ENCODE measurements at places on chromosomes 13 and 19.
A peak's percentile ranks its signal among the peaks of the same experiment; 100 is the strongest.

DNA sequence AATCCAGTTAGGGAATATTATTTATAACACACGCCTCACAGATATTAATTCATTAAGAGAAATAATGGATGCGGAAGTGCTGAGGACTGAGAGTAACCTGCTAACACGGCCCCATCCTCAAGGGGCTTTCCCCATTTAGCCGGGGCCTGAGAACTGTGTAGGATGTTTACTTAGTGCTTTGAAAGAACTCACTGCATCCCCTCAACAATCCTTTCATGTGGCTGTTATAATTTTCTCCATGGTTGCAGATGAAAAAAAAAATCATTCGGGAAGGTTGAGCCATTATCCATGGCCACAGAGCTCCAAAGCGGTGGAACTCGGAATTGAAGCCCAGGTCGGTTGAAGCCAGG is 98.2 kb downstream of the ING1 start:
- no peak for DNase-seq

- no peak for DNase-seq
These were observed 208.6 kb downstream of the URI1 start for GRCh38 chr19:30150626-30151025.

DNA sequence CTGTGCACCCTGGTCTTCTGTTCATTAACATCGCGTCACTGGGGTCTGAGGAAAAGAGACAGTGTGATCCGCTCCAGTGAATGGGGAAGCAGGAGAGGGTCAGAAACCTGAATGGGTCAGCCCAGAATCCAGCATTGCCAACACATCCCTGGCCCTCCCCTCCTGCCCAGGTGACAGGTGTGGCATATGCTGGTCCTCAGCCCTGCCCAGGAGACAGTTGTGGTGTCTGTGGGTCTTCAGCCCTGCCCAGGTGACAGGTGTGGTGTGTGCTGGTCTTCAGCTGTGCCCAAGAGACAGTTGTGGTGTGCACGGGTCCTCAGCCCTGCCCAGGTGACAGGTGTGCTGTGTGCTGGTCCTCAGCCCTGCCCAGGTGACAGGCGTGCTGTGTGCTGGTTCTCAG is 8.0 kb downstream of the TFDP1 start:
- peak; percentile 13 for DNase-seq

DNA sequence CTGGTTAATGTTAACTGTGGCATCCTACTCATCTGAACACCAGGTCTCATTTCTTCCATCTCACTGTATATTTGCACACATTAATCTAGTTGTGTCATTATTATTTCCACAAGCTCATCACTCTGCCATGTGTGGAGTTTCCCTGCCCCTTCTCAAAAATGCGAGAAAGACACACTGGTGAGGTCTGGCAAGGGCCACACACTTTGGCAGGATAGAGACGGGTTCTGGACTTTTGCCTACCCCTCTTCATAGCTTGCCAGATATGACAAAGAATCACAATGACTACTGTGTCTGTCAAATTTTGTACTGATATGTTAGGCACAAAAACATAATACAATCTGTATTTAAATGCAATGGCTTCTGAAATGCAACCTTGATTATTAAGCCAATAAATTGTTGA is 12.9 kb downstream of the GPR12 start:
- no peak for DNase-seq

- DNase-seq, result peak; percentile 1
These were observed 310.8 kb downstream of the SLC7A1 start for GRCh38 chr13:29284726-29285125.

DNA sequence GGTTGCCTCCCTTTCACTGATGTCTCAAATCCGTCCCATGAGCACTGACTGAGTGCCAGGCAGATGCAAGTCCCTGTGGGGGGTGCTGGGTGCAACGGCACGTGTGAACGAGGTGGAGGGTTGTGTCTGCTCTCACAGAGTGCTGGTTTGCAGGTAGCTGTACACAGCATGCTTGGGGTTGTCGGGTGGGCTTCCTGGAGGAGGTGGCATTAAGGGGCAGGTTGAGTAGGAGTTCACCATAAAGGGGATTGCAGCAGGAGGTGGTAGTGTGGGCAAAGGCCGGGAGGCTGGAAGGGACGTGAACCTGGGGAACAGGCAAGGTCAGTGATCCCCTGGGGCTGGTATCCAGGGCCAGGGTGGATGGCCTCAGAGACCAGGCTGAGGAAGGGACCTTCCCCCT is 17.2 kb downstream of the COLGALT1 start:
- DNase-seq, result no peak

DNA sequence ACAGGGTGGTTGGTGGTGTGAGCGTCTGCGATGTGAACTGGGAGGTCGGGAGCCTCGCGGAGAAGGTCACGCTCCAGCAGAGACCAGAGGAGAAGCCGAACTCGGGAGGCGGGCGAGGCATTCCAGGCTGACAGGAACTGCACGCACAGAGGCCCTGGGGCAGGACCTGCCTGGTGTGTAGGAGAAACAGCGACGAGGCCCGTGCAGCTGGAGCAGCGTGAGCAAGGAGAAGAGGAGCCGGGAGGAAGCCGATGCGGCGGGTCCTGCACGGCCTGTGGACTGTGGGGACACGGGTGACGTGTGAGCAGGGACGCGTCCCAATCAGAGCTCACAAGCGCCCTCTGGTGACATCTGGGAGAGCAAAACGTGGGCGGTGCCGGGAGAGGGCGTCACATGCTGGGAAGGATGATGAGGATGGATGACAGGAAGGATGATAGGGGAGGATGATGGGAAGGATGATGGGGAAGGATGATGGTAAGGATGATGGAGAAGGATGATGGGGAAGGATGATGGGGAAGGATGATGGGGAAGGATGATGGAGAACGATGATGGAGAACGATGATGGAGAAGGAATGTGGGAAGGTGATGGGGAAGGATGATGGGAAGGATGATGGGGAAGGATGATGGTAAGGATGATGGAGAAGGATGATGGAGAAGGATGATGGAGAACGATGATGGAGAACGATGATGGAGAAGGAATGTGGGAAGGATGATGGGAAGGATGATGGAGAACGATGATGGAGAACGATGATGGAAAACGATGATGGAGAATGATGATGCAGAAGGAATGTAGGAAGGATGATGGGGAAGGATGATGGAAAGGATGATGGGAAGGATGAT is 16.1 kb upstream of the MADCAM1 start:
- peak; percentile 39 for DNase-seq

- no peak for DNase-seq
These were observed 18.8 kb downstream of the TMEM143 start for GRCh38 chr19:48344892-48345291.

DNA sequence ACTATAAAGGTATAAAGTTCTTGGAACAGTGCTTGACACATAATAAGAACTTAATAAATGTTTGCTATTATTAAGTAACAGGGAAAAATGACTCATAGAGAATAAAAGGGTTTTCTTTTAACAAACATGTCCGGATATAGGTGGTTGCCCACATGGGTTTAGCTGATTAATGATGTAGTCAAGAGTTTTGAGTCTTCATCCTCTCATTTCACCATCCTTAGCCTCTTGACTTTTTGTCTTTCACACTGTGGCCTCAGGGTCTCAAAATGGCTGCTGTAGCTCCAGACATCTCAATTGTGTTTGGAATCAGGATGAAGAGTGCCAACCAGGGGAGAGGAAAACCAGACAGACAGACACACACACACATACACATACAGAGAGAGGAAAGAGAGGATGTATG is 97.9 kb downstream of the HSPH1 start:
- no peak for DNase-seq

DNA sequence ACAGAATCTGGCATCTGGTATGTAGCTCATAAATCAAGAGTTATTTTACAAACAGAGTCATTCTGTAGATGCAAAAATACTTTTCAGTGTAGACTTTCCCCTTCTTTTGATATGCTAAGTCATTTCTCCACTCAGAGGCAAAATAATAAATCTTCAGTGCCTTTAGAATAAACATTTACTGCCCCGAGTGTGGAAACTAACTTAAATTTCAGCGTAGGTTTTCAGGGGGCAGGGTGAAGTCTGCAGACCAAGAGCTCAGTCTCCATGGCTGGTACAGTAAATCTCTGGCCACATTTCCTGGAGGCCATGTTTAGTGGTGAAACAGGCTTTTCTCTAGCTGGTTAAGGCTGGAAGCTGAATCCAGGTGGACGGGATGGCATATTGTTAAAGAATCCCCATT is 13.1 kb upstream of the ADPRHL1 start:
- DNase-seq, result no peak

- DNase-seq, result no peak
These were observed 2.4 kb downstream of the LNX2 start for GRCh38 chr13:27617881-27618321.

DNA sequence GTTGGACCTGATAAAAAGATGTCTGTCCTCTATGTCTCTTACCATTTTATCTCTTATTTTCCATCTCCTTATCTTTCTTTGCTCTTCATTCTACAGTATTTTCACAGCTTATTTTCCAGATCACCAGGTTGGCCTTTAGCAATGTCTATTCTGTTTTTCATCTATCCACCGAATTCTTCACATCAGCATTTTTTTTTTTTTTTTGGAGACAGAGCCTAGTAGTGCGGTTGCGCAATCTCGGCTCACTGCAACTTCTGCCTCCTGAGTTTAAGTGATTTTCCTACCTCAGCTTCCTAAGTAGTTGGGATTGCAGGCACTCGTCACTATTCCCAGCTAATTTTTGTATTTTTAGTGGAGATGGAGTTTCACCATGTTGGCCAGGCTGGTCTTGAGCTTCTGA is 49.0 kb downstream of the DNAJC15 start:
- DNase-seq, result peak; percentile 27

DNA sequence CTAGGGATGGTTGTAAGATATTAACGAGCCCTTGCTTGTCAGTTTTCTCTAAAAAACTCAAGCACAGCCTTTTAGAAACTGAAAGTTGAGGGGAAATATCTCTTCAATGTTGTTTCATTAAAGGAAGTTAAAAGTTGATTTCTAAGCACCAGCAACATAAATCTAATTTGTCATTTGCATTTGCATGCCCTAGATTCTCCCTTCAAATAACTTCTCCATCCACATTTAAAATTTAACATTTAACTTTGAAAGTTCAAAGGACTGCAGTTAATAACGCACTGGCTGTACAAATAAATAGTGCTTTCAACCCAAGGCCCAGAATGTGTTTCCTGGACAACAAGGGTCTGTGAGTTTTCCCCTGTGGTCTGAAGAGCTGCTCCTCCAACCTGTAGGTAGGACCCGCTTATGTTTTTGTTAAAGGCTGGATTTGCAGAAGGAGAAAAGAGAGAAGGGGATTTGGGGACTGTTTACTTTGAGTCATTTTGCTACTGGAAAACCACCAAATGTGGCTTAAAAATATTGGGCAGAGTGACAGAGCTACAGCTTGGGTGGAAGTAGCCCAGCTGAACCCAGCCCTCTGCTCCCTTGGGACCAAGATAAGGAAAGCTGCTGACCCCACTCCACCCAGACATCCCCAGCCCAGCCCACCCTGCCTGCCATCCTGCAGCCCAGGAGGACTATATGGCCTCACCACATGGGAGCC is 39.8 kb downstream of the TNFRSF19 start:
- peak; percentile 40 for DNase-seq

DNA sequence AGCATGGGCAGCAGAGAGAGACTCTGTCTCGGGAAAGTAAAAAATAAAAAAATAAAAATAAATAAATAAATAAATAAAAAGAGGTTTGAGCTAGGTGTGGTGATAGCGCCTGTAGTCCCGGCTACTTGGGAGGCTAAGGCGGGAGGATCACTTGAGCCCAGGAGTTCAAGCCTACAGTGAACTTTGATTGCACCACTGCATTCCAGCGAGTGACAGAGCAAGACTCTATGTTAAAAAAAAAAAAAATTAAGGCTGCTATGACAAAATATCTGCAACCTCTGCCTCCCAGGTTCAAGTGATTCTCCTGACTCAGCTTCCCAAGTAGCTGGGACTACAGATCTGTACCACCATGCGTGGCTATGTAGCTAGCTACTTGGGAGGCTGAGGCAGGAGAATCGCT is 3.2 kb upstream of the DENND1C start:
- no peak for DNase-seq

DNA sequence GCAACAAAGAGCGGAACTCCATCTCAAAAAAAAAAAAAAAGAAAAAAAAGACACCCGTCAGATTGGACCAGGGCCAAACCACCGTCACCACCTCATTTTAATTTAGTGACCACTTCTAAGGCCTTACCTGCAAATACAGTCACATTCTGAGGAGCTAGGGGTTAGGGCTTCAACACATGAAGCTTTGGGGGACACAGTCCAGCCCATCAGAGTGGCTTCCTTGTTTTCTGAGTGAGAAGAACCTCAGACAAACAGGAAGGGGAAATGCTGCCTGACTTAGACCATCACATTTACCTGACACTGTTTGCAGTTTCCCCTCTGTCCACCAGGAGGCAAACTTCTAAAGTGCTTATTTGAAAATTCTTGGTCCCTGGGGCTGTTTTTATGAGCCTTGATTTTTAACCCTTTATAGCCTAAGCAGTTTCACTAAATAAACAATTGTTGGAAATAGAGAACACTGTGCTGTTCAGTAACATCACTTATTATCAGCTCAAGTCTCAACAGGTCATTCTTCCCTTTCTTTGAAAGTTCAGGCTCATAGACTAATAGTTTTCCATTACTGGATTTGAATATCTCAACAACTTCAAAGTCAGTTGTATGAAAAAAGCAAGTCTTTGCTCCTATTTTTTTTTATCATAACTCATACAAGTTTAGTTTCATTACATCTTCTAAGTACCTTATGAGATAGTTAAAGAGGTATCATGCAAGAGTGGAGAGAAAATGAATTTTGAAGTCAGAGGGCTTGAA is 74.9 kb upstream of the WASF3 start:
- DNase-seq, result peak; percentile 73

- no peak for DNase-seq
These were observed 189.3 kb upstream of the SPRY2 start for GRCh38 chr13:80530191-80530590.

DNA sequence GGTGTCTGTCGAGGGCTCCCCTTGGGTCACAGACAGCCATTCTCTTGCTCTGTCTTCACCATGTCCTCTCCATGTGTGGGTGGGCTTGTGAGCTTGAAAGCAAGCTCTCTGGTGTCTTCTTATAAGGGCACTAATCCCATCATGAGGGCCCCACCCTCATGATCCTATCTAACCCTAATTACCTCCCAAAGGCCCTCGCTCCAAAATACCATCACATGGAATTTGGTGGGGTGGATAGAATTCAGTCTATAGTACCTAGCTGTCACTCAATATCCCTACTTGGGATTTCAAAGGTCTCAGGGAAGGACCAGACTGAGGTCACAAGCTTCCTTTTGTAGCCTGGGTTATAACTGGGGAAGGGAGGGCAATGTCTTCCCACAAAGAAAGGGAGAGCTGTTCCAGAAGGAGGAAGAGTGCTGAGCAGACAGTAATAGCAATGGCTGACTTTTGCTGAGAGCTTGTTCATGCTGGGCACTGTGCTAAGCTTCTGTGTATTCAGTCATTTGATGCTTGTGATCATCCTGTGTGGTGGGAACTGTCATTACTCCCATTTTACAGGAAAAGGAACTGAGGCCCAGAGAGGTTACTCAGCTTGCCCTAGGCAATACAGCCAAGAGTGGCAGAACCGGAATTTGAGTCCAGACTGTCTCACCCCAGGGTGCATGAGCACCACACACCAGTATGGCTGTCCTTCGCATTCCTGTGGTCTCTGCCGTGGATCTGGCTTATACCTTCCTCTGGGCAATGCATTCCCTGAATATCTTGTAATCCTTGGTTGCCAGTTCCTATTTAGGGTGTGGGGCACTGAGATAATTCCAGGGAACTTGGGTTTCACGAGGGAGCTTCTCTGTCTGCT is 8.2 kb downstream of the FXYD5 start:
- peak; percentile 86 for DNase-seq
